HCT116 (cell line): ENCODE measurements at places on chromosomes 7 and 10. TPM values are rescaled to one million over a fixed set of nuclear protein-coding genes. Genes with fewer than 3 reads are reported as not detected.
A peak's percentile ranks its signal among the peaks of the same experiment; 100 is the strongest.

Gene NSUN5
- total RNA-seq, result 70.4 TPM

Gene BMPER
- not detected for total RNA-seq

Gene OR13A1
- total RNA-seq, result not detected

Gene C10orf62
- total RNA-seq, result 0.32 TPM

Gene FKBP6
- total RNA-seq, result not detected

Gene PLA2G12B
- not detected for total RNA-seq

Gene LIPJ
- not detected for total RNA-seq

GRCh38 chr7:82404652-82405051 is 38.9 kb downstream of the CACNA2D1 start:
- DNase-seq, result no peak

GRCh38 chr7:85074016-85074415 is 112.8 kb downstream of the SEMA3D start:
- DNase-seq, result no peak

DNA sequence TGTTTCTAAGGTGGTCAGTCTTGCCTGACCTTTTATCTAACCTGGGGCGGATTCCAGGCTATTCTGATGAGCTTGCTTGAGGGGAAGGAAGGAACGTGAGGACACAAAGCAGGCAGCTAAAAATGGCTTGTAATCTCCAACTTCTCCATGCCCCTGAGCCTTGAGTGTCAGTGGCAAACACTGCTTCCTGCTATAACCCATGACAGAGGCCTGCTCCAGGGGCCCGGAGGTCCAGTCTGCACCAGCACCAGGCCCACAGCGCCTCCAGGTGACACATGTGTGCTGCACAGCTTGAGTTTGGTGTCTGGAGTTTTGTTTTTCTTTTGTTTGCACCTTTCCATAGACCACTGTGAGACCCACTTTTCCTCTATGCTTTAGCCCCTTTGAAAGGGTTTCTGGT is 207.9 kb downstream of the PAXIP1 start:
- no peak for DNase-seq

GRCh38 chr10:78383378-78384048 is 349.9 kb downstream of the RPS24 start:
- no peak for DNase-seq

- no peak for DNase-seq
Observed at GRCh38 chr7:91093181-91093580, 171.1 kb upstream of the FZD1 start.

- no peak for DNase-seq
Observed at GRCh38 chr7:117110480-117111315, 157.4 kb downstream of the ST7 start.

- no peak for DNase-seq
Observed at GRCh38 chr10:9449530-9449929, 1395.0 kb downstream of the GATA3 start.

DNA sequence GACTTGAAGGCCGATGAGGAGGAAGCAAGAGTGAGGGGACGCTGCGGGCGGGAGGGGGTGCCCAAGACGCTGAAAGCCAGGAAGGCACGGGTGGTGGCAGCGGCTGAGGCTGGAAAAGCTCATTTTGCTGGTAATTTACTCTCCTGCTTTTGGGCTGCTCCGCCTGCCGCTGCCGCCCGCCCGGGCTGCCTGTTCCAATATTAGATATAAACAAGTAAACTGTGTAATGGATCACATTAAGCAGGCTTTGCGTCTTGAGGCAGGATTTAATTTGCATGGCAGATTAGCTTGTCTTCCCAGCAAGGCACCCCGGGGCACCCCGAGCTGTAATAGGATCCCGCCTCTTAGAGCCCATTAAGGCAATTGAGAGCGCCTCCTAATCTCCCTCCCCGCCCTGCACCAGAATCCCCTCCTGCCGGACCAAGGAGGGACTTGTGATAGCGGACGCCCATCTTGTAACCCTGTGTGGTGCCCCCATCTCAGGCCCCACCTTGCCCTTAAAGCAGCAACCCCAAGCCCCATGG is 46.1 kb upstream of the SLF2 start:
- DNase-seq, result no peak

- no peak for DNase-seq
Observed at GRCh38 chr10:109926061-109926745, 2.9 kb upstream of the XPNPEP1 start.

GRCh38 chr10:101106351-101106750 is 24.7 kb upstream of the TLX1 start:
- DNase-seq, result no peak

DNA sequence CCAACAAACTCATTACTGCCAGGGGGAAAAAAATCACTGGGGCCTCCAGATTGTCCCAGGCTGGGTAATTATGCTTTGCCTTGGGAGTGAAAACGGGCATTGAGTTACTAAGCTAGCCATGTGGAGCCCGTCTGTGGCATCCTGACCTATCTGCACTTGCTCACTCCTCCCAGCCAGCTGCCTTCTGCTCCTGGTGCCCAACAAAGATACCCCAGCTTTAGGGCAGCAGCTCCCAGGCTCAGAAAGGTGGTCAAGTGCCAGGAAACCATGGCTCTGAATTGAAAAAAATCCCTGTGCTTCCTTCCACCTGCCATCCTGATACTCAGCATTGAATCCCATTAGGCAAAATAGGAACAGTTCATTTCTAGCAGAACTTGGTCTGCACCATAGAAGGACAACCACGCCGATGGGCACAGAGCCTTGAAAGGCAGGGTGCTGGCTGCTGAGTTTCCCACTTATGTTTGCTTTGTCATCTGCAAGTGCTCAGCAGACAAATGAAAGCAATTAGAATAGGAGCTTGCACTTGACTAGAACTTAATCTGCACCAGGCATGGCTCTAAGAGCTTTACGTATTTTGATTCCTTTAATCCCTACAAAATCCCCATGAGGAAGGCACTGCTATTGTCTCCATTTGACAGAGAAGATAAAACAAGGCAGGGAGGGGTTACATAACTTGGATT is 42.8 kb downstream of the HSPA12A start:
- no peak for DNase-seq

DNA sequence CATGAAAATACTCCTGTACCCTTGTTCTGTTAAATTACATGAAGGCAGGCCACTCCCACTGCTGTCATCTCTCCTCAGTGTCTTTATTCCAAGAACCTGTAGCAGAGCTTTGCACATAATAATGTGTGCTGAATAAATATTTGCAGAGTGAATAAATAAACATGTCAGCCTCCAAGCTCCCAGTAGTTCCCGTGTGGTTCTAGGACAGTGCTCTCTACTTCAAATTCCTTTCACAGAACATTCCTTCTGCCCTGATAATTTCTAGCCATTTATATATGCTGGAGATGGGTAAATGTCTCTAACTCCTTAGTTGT is 20.3 kb upstream of the HYAL4 start:
- no peak for DNase-seq

DNA sequence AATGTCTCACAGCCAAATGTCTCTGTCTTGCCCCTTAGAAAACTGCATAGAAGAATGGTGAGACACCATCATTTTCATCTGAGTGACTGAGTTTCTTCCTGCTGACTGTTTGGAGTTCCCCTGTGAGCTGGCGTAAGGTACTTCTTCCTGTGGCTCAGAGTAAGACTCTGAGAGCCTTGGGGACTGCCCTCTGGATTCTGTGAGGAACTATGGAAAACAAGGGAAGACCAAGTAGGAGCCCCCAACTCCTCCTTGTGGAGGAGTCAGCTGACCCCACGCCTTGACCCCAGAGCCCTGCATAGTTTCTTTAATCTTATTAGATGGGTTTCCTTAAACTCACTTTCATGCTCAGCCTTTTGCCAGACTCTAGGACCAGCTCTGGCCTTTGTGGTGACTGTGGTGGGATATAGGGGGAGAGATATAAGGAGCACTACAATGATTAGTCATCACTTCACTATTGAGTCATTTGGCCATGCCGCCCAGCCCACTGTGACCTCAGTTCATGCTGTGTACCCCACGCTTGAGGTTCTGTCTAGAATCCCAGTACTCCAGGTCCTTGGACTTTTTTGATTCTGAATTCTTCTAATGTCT is 51.8 kb upstream of the FAM133B start:
- no peak for DNase-seq

DNA sequence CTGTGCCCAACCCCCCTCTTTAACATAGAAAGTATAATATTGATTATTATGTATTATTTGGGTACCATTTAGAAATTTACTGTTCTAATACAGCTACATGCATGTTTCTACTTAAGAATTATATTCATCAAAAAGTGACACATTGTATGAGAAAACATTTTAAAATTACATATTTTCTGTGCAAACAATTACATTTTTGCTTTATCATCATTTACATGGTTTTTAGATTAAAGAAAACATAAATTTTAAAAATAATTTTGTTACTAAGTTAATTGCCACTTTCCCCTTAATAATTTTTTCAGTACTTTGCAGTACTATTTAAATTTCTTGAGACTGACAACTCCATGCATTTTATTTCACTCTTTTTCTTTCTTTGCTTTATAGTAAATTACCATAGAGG is 95.3 kb upstream of the GATAD1 start:
- DNase-seq, result no peak

DNA sequence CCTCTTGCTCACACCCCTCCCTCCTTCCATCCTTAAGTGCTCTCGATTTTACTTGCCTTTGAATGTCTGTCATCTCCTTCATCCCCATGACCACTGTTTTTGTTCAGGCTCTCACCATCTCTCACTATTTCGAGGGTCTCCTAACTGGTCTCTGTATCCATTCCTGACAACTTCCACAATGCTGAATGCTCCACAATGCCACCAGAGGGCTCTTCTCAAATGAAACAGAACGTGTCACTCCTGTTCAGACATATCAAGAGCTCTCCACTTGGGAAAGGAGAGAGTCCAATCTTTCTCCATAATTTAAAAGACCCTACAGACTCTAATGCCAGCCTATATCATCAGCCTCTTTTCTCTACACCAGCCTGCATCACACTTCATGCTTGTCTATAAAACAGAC is 9.0 kb upstream of the SLC13A1 start:
- DNase-seq, result peak; percentile 6

DNA sequence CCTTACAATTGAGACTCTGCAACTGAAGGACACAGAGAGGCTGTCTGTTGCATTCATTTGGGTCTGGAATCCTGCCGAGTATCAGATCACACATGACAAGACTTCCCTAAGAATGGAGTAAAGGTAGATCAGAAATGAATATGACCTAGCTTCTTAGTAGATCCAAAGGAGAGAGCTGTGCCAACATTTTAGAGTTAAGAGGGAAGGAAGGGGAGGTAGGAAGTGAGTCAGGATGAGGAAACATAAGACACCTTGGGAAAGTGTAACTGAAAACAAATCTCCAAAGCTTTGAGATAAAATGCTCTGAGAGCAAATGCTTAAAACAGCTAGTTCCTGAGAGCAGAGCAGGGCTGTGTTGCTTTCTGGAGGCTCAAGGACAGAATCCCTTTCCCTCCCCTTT is 6.1 kb upstream of the SLC25A13 start:
- no peak for DNase-seq

- no peak for DNase-seq
Observed at GRCh38 chr10:1597370-1598146, 139.8 kb downstream of the ADARB2 start.

DNA sequence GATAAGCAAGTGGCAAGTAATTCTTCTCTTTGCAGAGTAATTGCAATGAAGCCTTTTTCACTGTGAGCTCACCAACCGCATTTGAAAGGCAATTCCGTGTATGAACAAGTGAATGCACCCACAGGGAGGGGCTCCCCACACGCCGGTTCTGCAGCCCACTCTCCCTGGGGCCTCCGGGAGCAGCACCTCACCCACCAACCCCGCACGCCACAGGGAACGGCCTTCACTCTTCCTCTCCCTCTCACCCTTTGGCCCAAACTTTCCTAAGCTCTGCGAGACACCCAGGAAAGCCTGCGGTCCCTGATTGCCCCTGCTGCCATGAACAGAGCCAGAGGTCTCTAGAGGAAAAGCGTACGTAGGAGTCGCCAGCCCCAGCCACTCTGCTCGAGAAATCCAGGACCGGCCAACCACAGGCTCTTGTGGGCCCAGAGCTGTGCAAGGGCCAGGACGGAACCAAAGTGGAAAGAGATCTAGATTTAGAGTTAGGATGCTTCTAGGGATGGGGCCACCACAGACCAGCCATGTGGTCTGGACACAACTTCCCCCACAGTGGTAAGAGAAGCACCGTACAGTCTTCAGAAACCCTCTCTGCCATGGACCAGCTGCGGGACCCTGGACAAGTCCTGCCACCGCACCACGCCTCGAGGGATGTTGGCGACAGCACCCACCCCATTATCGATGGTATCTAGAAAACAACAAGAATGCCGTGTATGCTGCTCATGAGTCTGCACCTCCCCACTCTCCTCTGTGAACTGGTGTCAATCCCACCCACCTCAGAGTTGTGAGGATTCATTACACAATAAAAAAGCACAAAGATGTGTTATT is 3.6 kb downstream of the WDR86 start:
- no peak for DNase-seq

GRCh38 chr10:87092861-87093631 is 1.6 kb downstream of the GLUD1 start:
- DNase-seq, result no peak

GRCh38 chr7:155665957-155666287 is 21.5 kb downstream of the RBM33 start:
- DNase-seq, result no peak

DNA sequence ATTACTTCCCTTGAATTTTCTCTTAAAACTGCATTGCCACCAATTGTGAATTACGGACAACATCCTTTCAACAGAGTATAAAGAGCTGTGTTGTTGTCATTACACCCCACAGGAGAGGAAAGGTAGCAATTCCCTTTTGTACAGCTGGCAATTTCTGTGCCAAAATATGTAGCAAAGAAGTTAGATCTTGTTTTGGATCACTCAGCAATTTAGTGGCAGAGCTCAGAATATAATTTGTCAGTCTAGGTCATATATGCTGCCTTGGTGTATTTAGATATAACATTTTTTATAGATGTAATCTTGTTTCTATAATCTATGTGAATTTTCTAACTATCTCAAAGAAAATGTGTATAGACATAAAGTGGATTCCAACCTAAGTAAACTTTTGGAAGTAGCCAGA is 38.8 kb downstream of the NRBF2 start:
- no peak for DNase-seq

DNA sequence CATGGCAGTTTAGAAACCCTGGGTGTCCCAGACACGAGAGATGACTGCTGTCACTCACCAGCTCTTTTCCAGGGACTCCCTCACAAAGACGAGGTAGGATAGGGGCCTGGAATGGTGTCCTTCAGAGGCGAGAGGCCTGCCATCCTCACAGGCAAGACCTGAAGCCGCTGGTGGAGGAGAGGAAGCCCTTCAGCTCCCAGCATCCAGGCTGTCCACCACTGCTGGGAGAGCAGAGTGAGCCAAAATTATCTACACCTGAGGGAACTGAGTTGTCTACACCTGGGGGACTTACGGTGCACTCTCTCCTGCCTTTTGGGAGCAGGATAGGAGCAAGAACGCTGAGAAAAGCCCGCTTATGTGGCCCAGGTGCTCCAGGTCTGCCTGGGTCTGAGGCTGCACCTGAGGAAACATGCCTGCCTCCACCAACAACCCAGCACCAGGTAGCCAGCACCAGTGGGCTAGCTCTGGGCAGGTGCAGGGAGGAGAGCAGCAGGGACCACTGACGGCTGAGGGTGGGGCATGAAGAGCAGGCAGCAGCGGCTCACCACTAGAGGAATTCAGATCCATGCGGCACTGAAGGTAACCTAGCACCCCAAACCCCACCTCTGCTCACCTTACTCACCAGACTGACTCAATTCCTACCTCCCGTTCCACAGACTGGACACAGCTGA is 357.2 kb downstream of the SH2D4B start:
- DNase-seq, result no peak

GRCh38 chr10:120336911-120337540 is 120.0 kb upstream of the PLPP4 start:
- DNase-seq, result peak; percentile 51
